ENCODE measurements at places on chromosomes 3 and 15. TPM values are rescaled to one million over a fixed set of nuclear protein-coding genes. Genes with fewer than 3 reads are reported as not detected.

DNA sequence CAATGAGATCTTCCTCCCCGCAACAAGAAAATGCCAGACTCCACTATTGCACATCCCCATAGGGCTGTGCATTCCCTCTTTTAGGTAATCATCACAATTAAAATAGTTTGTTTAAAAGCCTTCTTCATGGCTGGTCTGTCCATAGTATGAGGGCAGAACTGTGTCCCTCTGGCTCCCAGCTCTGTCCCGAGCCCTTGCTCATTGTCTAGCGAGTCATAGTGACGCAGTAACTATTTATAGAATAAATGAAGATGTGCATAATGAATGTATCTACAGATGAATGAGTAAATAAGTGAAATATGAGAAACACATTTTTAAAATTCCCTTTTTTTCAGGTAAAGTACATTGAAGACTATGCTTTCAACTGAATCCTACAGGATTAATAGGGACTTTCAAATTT lies 128.4 kb upstream of the TMC3 start:
- no peaks in the 10 kb centered on the region for H3K36me3 ChIP-seq
- H3K27ac ChIP-seq = no peak overlapping the region
- no peak overlapping the region for H3K4me3 ChIP-seq
- H3K4me1 ChIP-seq = no peaks in the 10 kb centered on the region
- no peaks in the 10 kb centered on the region for H3K27me3 ChIP-seq

Gene VPS33B
- total RNA-seq = 22.2 TPM

GRCh38 chr15:74278207-74278606 lies 42.1 kb downstream of the CCDC33 start:
- H3K36me3 ChIP-seq = no peaks in the 10 kb centered on the region
- no peaks in the 10 kb centered on the region for H3K4me1 ChIP-seq
- no peak overlapping the region for H3K4me3 ChIP-seq

- peak overlapping the region; percentile 95 for H3K4me3 ChIP-seq
- H3K27ac ChIP-seq = peak overlapping the region; percentile 82
- H3K4me1 ChIP-seq = peaks cover 29% of the 10 kb centered on the region
- peaks cover 3% of the 10 kb centered on the region for H3K36me3 ChIP-seq
- no peaks in the 10 kb centered on the region for H3K27me3 ChIP-seq
- DNase-seq = peak; percentile 69
Measured at GRCh38 chr15:80059786-80060355, 395 bp downstream of the ZFAND6 start.

DNA sequence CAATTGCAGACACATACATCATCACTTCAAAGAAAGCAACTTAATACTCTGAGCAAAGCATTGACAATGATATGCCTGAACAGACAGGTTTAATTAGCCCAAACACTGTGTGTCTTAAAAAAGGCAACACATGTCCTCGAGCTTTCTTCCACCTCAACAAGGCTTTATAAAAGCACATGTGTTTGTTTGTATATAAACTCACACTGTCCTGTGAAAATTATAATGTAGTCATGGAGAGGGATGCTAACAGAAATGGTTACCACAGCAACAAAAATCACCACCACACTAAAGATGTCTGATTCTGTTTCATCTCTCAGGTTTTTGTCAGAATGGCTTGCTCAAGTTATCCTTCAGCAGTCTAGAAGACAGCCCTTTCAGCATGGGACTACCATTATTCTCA lies 314.7 kb downstream of the MAGI1 start:
- H3K4me1 ChIP-seq = no peaks in the 10 kb centered on the region
- no peak for DNase-seq
- H3K27ac ChIP-seq = no peak overlapping the region
- H3K4me3 ChIP-seq = no peak overlapping the region

Gene NLGN1
- total RNA-seq = not detected

DNA sequence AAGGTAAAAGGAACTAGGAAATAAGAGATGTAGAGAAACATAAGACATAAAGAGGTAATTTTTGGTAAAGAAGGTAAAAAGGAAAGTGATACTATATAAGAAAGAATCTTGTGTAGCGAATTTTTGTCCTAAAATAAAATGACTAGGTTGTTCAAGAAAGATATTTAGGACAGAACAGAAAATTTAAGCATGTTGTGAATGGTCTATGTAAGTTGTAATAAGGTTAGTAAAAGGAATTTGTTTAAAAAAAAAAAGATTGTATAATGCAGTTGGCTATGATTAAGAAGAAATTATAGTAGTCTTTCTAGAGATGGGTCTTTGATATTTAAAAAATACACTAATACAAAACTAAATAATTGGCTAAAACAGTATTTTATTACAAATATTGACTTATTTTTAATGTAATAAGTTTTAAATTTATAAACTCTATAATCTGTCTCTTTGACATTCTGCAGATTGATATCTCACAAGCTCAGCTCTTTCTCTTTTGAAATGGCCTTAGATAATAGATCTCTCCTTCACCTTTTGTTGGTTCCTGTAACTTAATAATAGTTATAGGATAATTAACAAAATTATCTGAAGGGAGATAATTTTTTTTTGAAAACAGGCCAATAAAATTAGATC lies 3.7 kb upstream of the SLC41A3 start:
- no peak overlapping the region for H3K27ac ChIP-seq
- no peaks in the 10 kb centered on the region for H3K36me3 ChIP-seq
- no peak for DNase-seq
- peaks cover 14% of the 10 kb centered on the region for H3K4me1 ChIP-seq

DNA sequence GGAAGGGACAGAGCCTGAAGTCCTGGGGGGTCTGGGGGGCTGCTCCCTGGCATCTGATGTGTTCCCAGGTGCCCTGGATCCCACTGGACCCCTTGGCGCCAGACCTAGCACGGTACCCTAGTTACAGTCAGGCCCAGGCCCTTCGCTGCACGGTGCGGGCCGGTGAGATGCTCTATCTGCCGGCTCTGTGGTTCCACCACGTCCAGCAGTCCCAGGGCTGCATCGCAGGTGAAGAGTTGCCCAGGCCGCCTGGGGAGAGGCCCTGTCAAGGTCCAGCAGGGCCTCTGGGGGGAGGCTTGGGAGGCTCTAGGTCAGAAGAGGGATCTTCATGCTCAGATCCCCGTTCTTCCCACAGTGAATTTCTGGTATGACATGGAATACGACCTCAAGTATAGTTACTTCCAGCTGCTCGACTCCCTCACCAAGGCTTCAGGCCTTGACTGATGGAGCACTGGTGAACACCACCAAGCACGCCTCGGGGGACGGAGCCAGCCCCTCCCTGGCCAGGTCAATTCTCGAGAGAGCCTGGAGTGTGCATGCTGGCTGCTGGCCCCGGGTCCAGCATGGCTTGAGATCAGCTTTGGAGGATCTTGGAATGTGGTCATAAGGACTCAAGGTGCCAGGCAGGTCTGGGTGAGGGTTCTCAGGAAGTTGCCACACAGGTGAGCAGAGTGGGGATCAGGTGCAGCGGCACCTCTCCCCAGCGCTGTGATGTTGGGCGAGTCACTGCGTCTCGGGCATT lies 1.8 kb upstream of the PLA2G4B start:
- peaks cover 11% of the 10 kb centered on the region for H3K4me1 ChIP-seq
- no peak overlapping the region for H3K4me3 ChIP-seq
- DNase-seq = no peak
- H3K27ac ChIP-seq = no peak overlapping the region

GRCh38 chr3:88003115-88003755 lies 55.6 kb downstream of the CGGBP1 start:
- no peak overlapping the region for H3K27ac ChIP-seq
- peaks cover 7% of the 10 kb centered on the region for H3K27me3 ChIP-seq

Gene PARP15
- total RNA-seq = 87.0 TPM

GRCh38 chr3:26084629-26085028 lies 294.7 kb downstream of the OXSM start:
- H3K36me3 ChIP-seq = no peaks in the 10 kb centered on the region
- H3K4me3 ChIP-seq = no peak overlapping the region
- H3K4me1 ChIP-seq = no peaks in the 10 kb centered on the region
- no peak for DNase-seq
- no peaks in the 10 kb centered on the region for H3K27me3 ChIP-seq

Gene LRRC15
- not detected for total RNA-seq

Gene ADIPOQ
- total RNA-seq = not detected

DNA sequence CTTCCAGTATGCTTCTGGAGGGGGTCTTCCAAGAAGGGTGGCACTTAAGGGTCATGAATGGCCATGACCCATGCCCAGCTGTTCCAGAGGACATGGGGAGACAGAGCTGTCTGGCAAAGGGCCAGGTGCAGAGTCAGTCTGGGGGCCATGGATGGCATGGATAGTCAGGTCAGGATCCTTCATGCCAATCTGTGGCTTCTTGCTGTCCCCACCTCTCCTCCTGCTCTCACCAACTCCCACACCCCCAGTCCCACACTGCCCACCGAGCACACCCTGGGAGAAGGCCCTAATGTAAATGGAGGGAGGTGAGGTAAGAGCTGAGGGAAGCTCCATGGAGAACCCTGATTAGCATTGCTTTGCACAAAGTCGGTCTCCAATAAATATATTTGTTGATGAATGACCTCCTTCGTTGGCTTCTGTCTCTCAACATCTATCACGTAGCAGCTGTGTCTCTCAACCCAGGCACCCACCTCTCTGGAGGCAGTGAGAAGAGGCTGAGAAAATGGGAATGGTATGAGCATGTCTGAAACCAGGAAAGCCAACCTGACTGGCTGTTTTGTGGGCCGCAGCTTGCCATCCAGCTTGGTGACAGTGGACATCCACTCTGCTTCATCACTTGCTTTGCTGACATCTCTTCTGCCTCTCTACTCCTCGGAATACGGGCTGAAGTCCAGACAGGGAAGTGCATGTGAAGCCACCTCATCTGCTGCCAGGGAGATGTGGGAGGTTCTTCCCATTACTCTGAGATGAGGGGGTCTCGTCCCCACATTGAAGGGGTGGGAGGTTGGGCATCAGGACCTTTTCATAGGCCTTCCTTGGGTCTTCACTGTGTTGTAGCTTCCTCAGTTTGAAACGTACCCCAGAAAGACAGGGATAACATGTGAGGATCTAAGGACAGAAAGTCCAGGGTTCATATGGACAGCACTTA lies 37.7 kb upstream of the RAB6B start:
- no peaks in the 10 kb centered on the region for H3K36me3 ChIP-seq
- no peaks in the 10 kb centered on the region for H3K4me1 ChIP-seq
- H3K27me3 ChIP-seq = no peaks in the 10 kb centered on the region
- H3K27ac ChIP-seq = no peak overlapping the region
- no peak for DNase-seq

- H3K4me1 ChIP-seq = peaks cover 12% of the 10 kb centered on the region
- peaks cover 8% of the 10 kb centered on the region for H3K36me3 ChIP-seq
- H3K4me3 ChIP-seq = peak overlapping the region; percentile 78
- peak; percentile 84 for DNase-seq
- no peaks in the 10 kb centered on the region for H3K27me3 ChIP-seq
- H3K27ac ChIP-seq = peak overlapping the region; percentile 78
Measured at GRCh38 chr15:63122002-63122875, 578 bp downstream of the LACTB start.

GRCh38 chr3:42300013-42300412 lies 34.0 kb upstream of the CCK start:
- H3K4me3 ChIP-seq = no peak overlapping the region
- no peak overlapping the region for H3K27ac ChIP-seq
- H3K36me3 ChIP-seq = no peaks in the 10 kb centered on the region
- no peaks in the 10 kb centered on the region for H3K4me1 ChIP-seq
- no peaks in the 10 kb centered on the region for H3K27me3 ChIP-seq

GRCh38 chr15:61138156-61138555 lies 90.9 kb downstream of the RORA start:
- no peaks in the 10 kb centered on the region for H3K4me1 ChIP-seq
- no peak for DNase-seq
- H3K36me3 ChIP-seq = no peaks in the 10 kb centered on the region
- H3K4me3 ChIP-seq = no peak overlapping the region
- peaks cover 5% of the 10 kb centered on the region for H3K27me3 ChIP-seq

- peaks cover 22% of the 10 kb centered on the region for H3K4me1 ChIP-seq
- no peak overlapping the region for H3K27ac ChIP-seq
- H3K4me3 ChIP-seq = peak overlapping the region; percentile 28
Measured at GRCh38 chr15:73959012-73959581, 32.8 kb downstream of the LOXL1 start.

DNA sequence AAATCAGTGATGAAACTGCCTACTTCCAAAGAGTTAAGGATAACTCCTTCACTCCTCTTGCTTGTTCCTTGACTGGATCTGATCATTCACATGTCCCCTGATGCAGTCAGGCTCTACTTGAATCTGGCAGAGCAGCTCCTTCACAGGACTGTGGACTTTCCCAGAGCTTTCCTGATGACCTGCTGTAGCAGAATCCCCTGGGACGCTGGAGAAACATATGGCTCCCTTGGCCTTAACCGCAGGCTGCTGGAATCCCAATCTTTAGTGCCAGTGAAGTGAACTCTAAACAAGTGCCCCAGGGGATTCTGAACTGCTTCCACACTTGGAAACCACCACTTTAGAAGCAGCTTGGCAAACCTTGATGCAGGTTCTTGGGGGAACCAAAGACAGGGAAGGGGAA lies 217.8 kb downstream of the CHST2 start:
- H3K27me3 ChIP-seq = no peaks in the 10 kb centered on the region
- no peaks in the 10 kb centered on the region for H3K36me3 ChIP-seq
- DNase-seq = no peak
- H3K4me3 ChIP-seq = no peak overlapping the region

DNA sequence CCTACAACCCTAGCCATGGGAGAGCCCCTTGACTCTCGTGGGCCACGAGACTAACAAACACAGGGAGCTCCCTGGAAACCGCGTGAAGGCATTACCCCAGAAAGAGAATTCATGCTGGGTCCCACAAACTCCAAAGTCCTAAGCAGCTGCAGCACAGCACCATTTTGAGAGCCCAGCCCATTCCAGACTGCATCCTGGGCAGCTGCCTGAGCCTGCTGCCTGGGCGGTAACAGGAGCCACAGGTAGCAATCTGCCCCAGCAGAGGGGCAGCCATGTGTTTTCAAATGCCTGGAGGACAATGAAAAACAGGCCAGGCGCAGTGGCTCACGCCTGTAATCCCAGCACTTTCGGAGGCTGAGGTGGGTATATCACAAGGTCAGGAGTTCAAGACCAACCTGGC lies 62.9 kb upstream of the TBC1D23 start:
- no peak for DNase-seq
- no peaks in the 10 kb centered on the region for H3K27me3 ChIP-seq
- no peak overlapping the region for H3K4me3 ChIP-seq
- no peak overlapping the region for H3K27ac ChIP-seq

- H3K27me3 ChIP-seq = no peaks in the 10 kb centered on the region
- H3K36me3 ChIP-seq = peaks cover 30% of the 10 kb centered on the region
- H3K27ac ChIP-seq = peak within 1 kb of the TSS; percentile 96
- peaks cover 31% of the 10 kb centered on the region for H3K4me1 ChIP-seq
- peak; percentile 94 for DNase-seq
Measured at GRCh38 chr15:78540141-78540870, at the start of gene PSMA4. TSS of gene PSMA4 (plus strand) at chr15:78540444. CDS start at chr15:78541928, 1,484 bp downstream.

GRCh38 chr3:54900838-54901591 lies 26.8 kb downstream of the LRTM1 start:
- no peak overlapping the region for H3K4me3 ChIP-seq
- H3K27ac ChIP-seq = no peak overlapping the region
- no peaks in the 10 kb centered on the region for H3K4me1 ChIP-seq
- no peaks in the 10 kb centered on the region for H3K27me3 ChIP-seq
- H3K36me3 ChIP-seq = no peaks in the 10 kb centered on the region
- DNase-seq = no peak

DNA sequence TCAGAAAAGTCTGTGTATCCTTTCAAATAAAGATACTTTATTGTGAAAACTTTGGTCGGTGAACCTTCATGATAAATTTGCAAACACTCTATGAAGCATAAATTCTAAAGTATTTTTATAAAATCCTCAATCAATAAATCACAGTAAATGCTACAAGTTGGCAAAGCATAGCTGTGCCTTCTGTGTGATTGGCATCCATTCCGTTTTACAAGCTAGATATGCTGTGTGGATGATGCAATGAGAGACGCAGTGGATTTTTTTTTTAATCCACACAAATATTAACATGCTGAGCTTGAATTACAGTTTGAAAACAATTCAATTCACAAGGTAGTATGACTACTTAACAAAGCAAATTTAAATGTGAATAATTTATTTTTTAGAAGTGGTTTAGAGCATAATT lies 937.2 kb downstream of the ZPLD1 start:
- H3K27me3 ChIP-seq = no peaks in the 10 kb centered on the region
- no peak overlapping the region for H3K27ac ChIP-seq
- H3K4me1 ChIP-seq = no peaks in the 10 kb centered on the region

Data from CD4-positive, CD25-positive, alpha-beta regulatory T cell (primary cell).